Stimulated activated CD4-positive, alpha-beta T cell treated with anti-CD3 and anti-CD28 coated beads, Interleukin-1b, Interleukin-23, amount 100 ng/mL, for 1 hour (primary cell): ENCODE measurements at places on chromosomes 7 and 10.

- no peak for DNase-seq
Measured at GRCh38 chr7:77687747-77688144, 8.5 kb upstream of the RSBN1L start.

- DNase-seq: no peak
Measured at GRCh38 chr7:24328050-24328449, 44.1 kb downstream of the NPY start.

- no peak for DNase-seq
Measured at GRCh38 chr10:26981232-26981824, 119.0 kb downstream of the ANKRD26 start.

DNA sequence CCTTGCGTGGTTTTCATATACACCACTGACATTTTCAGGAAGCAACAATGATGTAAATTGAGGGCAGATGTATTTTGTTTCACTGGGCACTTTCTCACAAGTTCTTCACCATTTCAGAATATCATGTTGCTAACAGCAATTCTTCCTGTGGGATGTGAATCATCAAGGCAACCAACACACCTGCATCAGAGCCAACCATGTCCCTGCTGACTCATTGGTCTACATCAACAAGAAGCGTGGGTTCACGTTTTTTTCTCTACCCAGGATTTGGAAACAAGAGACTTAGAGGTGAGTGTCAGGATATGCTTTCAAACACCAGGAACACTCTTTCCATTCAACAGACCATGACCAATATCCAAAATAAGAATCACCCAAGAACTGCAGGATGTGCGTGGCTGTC, 203.9 kb downstream of the TEX36 start:
- no peak for DNase-seq

- DNase-seq: no peak
Measured at GRCh38 chr7:63042730-63043511, 955.7 kb upstream of the ZNF722 start.

DNA sequence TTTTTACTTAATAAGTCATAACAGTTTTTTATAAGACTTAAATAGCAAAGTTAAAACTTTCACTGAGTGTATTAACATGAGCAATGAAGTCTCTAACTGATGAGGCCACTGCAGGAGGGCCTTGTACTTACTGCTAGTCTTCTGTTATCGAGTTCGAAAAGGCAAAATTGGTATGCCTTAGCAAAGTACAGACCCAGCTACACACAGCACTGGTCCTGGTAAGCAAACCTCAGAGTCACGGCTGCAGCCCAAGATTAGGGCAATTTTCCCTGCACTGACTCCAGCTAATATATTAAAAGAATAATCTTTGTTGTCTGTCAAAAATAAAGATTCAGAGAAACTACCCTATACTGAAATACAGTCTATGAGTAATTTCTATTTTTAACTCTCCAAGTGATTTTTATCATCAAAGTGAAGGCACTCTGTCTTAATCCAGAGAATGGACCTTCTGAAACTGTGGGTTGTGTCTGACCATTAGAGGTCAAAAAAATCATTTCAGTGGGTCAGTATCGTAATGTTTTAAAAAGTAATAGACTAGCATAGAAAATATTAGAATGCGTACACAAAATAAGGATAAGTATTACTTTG, 85.7 kb downstream of the HBP1 start:
- no peak for DNase-seq

DNA sequence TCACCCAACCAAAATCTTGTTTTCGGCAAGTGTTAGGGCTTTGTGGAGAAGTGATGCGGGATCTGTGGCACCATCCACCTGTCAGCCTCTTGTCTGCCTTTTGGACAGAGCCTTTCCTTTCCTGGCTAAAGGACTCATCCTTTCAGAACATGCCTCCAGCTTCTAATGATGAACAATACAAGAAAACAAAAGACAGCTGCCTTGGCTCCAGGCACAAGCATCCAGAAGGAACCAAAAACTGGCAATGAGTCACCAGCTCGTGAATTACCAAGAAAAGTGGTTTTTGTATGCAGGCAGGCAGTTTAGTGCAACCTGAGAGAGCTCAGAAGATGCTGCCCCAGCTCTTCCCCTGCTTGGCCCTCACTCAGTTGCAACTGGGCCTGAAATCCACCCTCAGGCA, 84.6 kb upstream of the NAMPT start:
- no peak for DNase-seq

DNA sequence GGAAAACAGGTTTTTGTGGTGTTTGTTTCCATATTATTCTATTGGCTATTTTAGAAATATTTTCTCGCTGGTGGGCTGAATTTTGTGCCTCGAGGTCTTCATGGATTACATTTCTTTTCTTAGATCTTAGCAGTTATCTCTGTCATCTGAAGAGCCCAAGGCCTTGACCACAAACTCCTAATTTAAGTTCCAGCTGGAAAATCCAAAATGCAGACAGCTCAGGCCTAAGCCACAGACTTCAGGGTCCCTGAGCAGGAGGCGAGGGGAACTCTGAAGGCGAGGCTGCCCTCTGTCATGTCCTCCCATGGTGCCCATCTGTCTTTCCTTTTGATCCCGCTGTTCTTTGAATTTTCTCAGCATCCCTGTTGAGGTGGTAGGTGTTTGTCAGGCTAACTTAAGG, 14.3 kb downstream of the DENND10 start:
- DNase-seq: no peak

DNA sequence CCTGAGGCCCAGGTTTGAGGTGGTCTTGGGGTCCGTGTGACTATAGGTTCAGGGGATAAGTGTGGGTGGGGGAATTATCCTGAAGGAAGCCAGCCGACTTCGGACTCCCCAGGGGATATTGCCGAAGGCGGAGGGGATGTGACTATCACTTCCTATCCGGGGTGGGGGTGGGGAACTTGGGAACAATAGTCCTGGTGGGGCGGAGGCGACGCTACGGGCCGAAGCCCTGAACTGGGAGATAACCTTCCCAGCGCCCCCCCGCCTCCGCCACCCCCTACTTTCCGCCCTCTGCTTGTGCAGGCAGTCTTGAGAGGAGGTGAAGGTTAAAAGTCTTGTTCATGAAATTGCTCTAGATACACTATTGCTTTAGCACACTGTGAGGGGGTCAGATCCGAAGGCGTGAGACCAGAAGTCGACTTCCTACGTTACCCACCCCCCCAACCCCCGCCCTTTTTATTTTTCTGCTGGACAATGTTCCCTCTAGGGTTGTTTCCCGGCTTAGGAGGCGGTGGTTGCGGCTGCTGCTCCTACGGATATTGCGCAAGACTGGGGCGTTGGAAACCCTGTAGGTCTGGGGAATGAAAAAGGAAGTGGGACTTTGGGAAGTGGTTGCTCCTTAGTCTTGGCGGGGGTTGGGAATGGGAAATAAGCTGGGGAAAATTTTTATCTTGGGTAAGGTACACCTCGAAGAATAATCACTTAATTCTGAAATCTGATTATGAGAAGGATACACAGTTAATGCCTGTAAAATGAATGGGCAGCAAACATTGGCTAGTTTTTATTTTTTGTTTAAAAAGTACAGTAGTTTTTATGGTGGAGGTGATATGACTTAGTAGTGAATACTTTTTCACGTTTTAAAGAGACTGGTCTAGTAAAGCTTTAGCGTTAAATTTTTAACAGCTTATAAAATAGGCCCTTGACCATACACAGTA, 1.5 kb downstream of the PTPN12 start:
- DNase-seq: no peak

- DNase-seq: no peak
Measured at GRCh38 chr10:112628951-112629609, 182.1 kb downstream of the VTI1A start.

DNA sequence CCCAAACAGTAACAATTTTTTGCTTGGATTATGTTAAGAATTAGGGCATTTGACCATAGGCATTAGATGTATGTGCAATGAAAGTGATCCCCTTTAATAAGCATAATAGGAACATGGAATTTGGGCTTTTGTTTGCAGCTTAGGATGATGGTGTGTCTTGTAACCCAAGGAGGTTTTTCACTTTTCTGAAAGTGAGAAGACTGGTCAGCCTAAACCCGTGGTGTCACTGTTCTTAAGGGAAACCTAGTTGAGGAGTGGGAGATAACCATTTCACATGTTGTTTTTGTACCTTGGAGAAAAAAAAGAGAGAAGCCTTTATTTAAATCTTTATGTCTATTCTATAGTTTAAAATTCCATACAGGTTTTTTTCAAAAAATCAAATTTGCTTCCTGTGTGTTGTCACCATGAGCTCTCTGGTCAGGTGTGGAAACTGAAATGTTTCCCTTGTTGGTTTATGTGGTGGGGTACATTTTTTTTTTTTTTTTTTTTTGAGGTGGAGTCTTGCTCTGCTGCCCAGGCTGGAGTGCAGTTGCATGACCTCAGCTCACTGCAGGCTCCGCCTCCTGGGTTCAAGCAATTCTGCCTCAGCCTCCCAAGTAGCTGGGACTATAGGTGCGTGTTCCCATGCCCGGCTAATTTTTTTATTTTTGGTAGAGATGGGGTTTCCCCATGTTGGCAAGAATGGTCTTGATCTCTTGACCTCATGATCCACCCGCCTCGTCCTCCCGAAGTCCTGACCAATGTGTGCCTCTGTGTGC, 7.7 kb downstream of the CCM2 start:
- no peak for DNase-seq

DNA sequence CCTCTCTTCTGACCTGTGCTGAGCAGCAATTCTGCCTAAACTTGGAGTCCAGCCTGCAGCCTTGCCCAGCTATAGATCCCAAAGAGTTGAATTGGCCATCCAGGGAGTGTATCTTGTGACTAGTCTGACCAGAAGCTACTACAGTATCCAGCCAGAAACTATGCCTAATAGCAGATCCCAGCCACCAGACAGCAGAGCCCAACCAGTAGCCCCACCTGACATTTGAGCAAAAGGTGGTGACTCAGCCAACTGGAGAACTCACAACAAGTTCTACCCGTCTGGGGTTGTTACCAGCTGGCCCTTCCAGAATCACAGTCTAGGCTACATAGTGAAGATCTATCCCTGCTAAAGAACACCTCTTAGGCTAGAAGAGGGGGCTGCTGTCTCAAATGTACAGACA, 315.0 kb downstream of the CRPPA start:
- DNase-seq: no peak
